Transverse colon (tissue), 4 donors: ENCODE measurements at places on chromosomes 4 and X. TPM values are rescaled to one million over a fixed set of nuclear protein-coding genes. Genes with fewer than 3 reads are reported as not detected.

ATP8A1 gene
- total RNA-seq, result 255 TPM

UGT2A2 gene
- not detected for total RNA-seq

LINC00632 gene
- 16.8 TPM for total RNA-seq

SHROOM4 gene
- 2.3 TPM for total RNA-seq

WWC2 gene
- total RNA-seq, result 79.7 TPM

CHIC1 gene
- total RNA-seq, result 1.00 TPM

TMSB15C gene
- total RNA-seq, result not detected

GPC4 gene
- 15.7 TPM for total RNA-seq

ADGRG4 gene
- not detected for total RNA-seq

GPR119 gene
- not detected for total RNA-seq

RNF175 gene
- not detected for total RNA-seq

GCNA gene
- total RNA-seq, result 3.7 TPM

SHOX gene
- total RNA-seq, result not detected

TMEM31 gene
- total RNA-seq, result not detected

ELF4 gene
- total RNA-seq, result 56.1 TPM

MFAP3L gene
- total RNA-seq, result 4.1 TPM

EMCN gene
- 1.4 TPM for total RNA-seq

CDX4 gene
- not detected for total RNA-seq

NDNF gene
- 6.0 TPM for total RNA-seq

CYLC1 gene
- not detected for total RNA-seq

CLNK gene
- total RNA-seq, result not detected

NPNT gene
- total RNA-seq, result 23.5 TPM

INTU gene
- 4.5 TPM for total RNA-seq

RHOXF1 gene
- total RNA-seq, result 1.3 TPM

UGT2B11 gene
- not detected for total RNA-seq

TXK gene
- total RNA-seq, result 6.4 TPM

POLN gene
- 0.95 TPM for total RNA-seq

NXF2B gene
- total RNA-seq, result not detected

ARMCX6 gene
- 7.2 TPM for total RNA-seq

TENM3 gene
- total RNA-seq, result 4.4 TPM

CT45A2 gene
- not detected for total RNA-seq

TRPC5OS gene
- total RNA-seq, result not detected

SYTL5 gene
- total RNA-seq, result 0.60 TPM

CCNG2 gene
- total RNA-seq, result 86.8 TPM

LRP2BP gene
- total RNA-seq, result 0.55 TPM

COX7B gene
- total RNA-seq, result 755 TPM

PPEF1 gene
- total RNA-seq, result not detected

HSFX1 gene
- 1.6 TPM for total RNA-seq

ACSL1 gene
- total RNA-seq, result 20.6 TPM

CT45A10 gene
- not detected for total RNA-seq

CT47B1 gene
- total RNA-seq, result not detected

USP27X gene
- total RNA-seq, result 2.6 TPM

ASMT gene
- total RNA-seq, result not detected

FRYL gene
- 603 TPM for total RNA-seq

ARHGAP24 gene
- total RNA-seq, result 32.0 TPM

HPGDS gene
- total RNA-seq, result 3.5 TPM

CCDC160 gene
- not detected for total RNA-seq

VEGFD gene
- 0.95 TPM for total RNA-seq

NEXMIF gene
- total RNA-seq, result under 0.01 TPM

GLUD2 gene
- total RNA-seq, result 1.2 TPM
